Esophagus (tissue), 2 donors: ENCODE measurements at places on chromosomes 4 and X. TPM values are rescaled to one million over a fixed set of nuclear protein-coding genes. Genes with fewer than 3 reads are reported as not detected.

TBCK gene
- 8.2 TPM for polyA plus RNA-seq

PRR32 gene
- polyA plus RNA-seq: not detected

UGT2A3 gene
- polyA plus RNA-seq: not detected

PRDM8 gene
- 1.2 TPM for polyA plus RNA-seq

MAGEA11 gene
- polyA plus RNA-seq: 0.18 TPM

ZNF182 gene
- polyA plus RNA-seq: 2.1 TPM

CFAP47 gene
- polyA plus RNA-seq: not detected

ATP1B4 gene
- polyA plus RNA-seq: not detected

FAM47E gene
- polyA plus RNA-seq: 0.71 TPM

TRIM75 gene
- not detected for polyA plus RNA-seq

BMP3 gene
- polyA plus RNA-seq: 0.12 TPM

PRRG1 gene
- 1.9 TPM for polyA plus RNA-seq
